Activated CD4-positive, alpha-beta T cell treated with anti-CD3 and anti-CD28 coated beads, Interleukin-10, Interleukin-2, amounts not matched to agents 100 ng/mL and 50 ng/mL, durations not matched to agents 16 hours and 8 hours (primary cell): ENCODE measurements at places on chromosomes 13 and 19.
A peak's percentile ranks its signal among the peaks of the same experiment; 100 is the strongest.

DNA sequence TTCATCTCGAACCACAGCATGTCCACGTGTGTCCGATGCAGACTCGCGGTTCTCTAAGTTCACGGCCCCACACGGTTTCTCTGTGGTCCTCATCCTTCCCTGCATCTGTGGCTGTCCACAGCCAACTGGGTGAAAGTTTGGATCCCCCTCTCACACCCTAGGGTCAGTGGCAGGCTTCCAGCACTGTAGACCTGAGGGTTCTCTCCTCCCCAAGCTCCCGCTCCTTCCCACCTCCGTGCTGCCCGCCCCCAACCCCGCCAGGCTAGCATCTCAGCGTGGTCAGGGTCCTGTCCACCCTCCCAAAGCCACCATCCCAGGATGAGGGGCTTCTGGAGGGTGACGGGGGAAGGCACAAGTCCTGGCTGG, 3.0 kb downstream of the ANGPTL4 start:
- DNase-seq = no peak

- DNase-seq = no peak
Measured at GRCh38 chr13:98513837-98514236, 63.1 kb downstream of the STK24 start.

GRCh38 chr19:29587518-29587986, 18.5 kb upstream of the POP4 start:
- DNase-seq = peak; percentile 96

DNA sequence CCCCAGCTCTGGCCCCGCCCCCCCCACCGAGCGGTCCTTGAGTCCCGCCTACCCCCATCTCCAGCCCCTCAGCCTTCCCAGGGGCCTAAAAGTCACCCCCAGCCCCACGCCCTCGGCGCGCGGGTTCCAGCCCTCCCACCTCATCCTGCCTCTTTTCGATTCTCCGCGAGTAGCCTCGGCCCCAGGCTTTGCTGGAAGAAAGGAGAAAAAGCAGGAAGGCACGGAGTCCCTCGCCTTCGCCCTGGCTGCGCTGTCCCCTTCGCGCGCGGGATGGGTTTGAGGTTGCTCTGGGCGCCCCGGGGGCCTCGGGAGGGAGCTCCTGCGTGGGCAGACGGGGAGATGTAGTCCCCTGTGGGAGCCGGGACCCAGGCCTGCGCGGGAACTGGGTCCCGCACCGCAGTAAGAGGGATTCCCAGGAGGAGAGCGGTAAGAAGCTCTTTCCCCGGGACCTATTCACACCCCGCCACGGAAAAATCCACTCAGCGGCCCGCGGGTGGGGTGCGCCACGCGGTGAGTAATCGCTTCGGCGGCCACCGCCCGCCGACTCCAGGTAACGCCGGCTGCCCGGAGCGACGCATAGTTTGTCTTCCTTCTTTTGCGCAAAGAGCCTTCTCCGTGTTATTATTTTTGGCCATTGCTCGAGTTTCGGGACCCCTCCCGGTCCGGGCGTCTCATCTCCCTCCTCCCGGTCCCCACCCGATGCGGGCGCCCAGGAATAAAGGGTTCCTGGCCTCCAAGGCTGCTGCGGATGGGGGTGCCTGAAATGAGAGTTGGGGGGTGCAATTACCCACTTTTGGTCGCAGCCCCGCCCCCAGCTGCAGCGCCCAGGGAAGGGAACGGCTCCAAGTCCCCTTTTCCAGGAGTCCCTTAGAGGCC, 865 bp upstream of the CRLF1 start:
- no peak for DNase-seq

DNA sequence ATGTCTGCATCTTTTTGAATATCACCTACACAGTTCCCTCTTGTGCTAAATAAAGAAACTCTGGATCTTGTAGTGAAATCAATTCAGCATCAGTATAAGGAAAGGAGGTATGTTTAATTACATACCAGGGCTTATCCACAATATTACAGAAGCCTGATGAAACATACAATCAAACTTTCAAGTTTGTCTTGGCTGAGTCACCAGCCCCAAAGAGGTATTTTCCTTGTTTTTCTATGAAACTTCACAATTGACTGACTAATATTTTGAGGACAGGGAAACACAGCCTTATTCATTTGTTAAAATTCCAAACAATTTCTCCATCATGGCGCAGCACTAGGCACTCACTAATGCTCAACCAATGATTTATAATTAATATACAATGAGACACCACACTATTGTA, 952.4 kb downstream of the PCDH17 start:
- no peak for DNase-seq

- no peak for DNase-seq
Measured at GRCh38 chr19:28920269-28921066, 292.5 kb downstream of the UQCRFS1 start.

- DNase-seq = peak; percentile 41
Measured at GRCh38 chr13:30421093-30422053, 920 bp upstream of the UBE2L5 start.

DNA sequence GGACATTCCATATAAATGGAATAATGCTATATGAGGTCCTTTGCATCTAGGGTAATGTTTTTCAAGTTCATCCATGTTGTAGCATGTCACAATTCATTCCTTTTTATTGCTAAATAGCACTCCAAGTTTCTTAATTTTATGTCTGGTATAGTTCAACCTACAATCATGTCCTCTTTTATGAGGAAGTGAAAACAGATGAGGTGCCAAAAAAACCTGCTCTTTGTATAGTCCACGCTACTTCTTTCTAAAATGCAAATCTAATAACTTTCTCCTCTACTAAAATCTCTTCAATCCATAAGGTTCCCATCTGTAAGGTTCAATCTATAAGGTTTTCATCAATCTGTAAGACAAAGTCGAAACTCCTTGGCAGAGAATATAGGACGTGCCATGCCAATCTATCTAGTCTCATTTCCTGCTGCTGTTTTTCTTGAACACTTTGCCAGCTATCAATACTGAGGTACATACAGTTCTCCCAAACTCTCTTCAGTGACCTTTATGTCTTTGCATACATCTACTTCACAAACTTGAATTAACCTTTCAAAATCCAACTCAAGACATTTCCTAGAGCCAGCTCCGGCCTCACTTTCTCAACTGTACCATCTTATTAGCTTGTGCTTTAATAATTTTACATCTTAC, 33.7 kb downstream of the INTS6 start:
- DNase-seq = no peak

GRCh38 chr13:41236369-41236768, 27.0 kb downstream of the MTRF1 start:
- no peak for DNase-seq

DNA sequence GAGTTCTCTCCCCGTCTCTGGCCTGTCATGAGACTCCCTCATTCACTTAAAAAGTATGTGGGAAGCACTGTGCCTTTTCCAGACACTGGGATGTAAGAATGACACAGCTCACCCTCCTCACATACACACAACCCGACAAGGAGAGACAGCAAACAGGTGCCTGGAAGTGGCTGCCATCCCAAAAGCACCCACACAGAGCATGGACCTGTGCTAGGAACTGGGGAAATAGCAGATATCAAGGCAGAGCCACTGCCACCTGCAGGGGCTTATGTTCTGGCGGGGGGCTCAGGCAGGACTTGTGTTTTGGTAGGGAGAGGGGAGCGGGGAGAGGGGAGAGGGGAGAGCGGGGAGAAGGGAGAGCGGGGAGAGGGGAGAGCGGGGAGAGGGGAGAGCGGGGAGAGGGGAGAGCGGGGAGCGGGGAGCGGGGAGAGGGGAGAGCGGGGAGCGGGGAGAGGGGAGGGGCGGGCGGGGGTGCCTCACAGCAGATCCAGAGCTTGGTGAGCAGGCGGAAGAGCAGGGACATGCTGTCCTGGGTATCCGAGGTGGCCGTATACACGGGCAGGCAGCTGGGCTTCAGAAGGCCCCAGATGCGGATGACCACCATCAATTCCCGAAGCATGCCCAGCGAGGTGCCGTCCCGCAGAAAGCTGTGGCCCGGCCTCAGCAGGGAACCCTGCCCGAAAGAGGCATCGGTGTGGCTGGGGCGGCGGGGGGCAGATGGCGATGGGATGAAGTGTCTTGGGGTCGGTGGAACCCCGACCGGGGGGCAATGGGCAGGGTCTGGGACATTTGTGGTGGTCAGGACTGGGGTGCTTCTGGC, 12.2 kb downstream of the CFD start:
- no peak for DNase-seq

- DNase-seq = no peak
Measured at GRCh38 chr19:18046059-18046718, 38.2 kb downstream of the ARRDC2 start.

GRCh38 chr19:49912965-49913685, 15.9 kb upstream of the ATF5 start:
- DNase-seq = no peak

GRCh38 chr19:33402421-33403220, 29.1 kb downstream of the CEBPG start:
- no peak for DNase-seq

DNA sequence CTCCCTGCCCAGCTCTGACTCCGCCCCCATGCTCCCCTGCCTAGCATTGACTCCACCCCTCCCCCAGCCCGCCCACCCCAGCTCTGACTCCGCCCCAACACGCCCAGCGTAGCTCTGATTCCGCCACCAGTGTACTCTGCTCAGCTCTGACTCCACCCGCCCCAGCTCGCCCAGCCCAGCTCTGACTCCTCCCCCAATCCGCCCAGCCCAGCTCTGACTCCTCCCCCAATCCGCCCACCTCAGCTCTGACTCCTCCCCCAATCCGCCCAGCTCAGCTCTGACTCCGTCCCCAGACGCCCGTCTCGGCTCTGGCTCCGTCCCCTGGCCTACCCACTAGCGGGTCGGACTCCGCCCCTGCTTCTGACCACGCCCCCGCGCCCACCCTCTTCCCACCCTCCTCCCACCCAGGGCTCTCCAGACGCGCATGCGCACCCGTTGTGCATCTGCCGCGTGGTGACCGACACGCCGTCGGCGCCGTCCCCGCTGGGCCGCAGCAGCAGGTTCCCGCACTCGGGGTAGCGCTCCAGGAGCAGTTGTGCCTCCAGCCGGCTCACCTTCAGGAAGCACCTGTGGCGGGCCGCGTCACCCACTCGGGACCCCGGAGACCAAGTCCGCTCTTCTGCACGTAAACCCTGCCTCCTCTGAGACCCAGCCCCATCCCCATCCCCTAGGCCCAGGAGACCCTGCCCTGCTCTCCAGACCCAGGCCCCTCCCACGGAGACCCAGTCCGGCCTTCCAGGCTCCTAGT, 10.2 kb downstream of the STAP2 start:
- peak; percentile 98 for DNase-seq

- no peak for DNase-seq
Measured at GRCh38 chr13:113991676-113992179, 17.9 kb upstream of the C13orf46 start.

DNA sequence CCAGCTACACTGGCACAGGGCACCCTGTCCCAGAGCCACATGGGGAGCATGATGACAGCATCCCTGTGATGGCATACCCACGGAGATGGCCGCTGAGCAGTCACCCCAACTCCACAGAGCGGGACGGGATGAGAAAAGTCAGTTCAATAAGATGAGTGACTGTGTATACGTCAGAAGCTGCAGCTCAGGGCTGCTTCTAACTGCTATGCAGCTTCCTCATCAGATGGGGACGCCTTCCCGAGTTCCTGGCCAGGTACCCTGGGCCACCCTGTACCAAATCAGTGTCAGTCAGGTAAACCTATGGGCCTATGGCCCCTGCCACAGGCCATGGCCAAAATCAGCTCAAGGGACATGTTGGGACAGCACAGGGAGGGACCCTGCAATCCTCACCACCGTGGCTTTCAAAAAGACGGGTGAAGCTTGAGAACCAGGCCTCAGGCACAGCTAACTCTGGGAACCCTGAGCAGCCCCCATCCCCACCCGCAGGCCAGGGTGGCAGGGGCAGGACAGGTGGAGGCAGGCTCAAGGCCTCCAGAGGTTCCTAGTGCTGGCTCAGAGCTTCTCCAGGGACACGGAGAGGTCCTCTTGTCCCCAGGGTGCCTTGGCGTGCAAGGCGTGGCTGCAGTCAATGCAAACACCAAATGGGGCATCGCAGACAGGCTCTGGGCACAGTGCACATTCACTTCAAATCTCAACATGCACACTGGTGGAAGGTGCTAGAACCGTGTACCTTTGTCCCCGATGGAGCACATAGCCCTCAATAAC, 122.4 kb downstream of the TUBA3C start:
- DNase-seq = no peak
